ENCODE measurements at places on chromosomes 3 and 15. TPM values are rescaled to one million over a fixed set of nuclear protein-coding genes. Genes with fewer than 3 reads are reported as not detected.

The ALDH1A2 gene
- total RNA-seq = 34.9 TPM

The NR1I2 gene
- not detected for total RNA-seq

The ZNF774 gene
- 2.6 TPM for total RNA-seq

- no peak for DNase-seq
- H3K27me3 ChIP-seq = no peaks in the 10 kb centered on the region
- H3K4me3 ChIP-seq = no peak overlapping the region
- no peaks in the 10 kb centered on the region for H3K4me1 ChIP-seq
- no peak overlapping the region for H3K27ac ChIP-seq
These were observed 14.2 kb upstream of the ST6GAL1 start for GRCh38 chr3:186915806-186916796.

DNA sequence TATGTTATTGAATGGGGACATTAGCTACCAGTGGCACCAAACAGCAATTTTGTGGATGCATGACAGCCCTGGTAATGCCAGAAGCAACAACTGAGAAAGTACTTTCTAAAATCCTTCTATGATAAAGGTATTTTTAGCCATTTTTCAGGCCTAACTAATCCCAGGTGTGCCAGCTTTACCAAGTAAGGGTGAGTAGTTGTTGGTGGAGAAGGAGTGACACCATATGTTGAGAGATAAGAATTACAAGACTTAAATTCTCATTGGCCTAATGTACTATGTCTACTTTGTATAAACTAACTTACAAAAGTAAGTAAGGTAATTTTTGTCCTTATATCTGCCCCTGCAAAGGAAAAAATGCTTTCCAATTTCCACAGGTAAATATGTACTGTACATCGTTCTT, 4.1 kb upstream of the COX17 start:
- H3K27me3 ChIP-seq = no peaks in the 10 kb centered on the region
- peaks cover 7% of the 10 kb centered on the region for H3K4me1 ChIP-seq
- no peak overlapping the region for H3K4me3 ChIP-seq
- H3K27ac ChIP-seq = no peak overlapping the region
- no peaks in the 10 kb centered on the region for H3K36me3 ChIP-seq
